MM.1S (cell line): ENCODE measurements at places on chromosomes 5 and 9.

GRCh38 chr9:124001866-124002525, 9.6 kb upstream of the LHX2 start:
- DNase-seq, result no peak

DNA sequence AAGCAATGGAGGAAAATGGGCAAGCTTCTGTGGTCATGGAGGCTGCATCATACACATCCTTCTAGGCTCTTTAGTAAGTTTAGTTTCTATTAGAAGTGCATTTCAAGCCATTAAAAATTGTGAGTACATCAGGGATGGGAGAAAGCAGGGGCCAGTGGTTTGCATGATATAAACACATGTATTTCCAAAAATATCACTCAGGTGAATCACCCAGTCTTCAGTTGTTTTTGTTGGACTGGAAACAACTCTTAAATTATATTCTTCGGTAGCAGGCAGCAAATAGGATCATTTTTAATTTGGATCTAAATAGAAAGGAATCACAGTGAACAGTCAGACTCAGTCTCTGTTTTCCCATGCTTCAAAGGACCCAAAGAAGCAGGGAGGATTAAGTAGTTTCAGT, 657.9 kb downstream of the TLR4 start:
- no peak for DNase-seq

DNA sequence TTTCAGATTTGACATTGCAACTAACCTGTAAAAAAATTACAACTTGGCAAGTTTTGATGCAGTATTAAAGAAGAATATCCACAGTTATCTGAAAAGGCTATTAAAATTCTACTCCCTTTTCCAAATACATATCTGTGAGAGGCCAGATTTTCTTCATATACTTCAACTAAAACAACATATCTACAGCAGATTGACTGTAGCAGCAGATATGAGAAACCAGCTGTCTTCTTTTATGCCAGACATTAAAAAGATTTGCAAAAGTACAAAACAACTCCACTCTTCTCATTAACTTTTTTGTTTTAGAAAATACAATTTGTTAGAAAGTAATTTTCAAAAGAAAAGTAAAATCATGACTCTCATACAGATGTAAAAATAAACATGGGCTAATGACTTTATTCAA, 281.1 kb upstream of the PCSK5 start:
- DNase-seq, result no peak

- DNase-seq, result peak; percentile 36
These were observed 813 bp downstream of the GNAQ start for GRCh38 chr9:78030553-78031443.

DNA sequence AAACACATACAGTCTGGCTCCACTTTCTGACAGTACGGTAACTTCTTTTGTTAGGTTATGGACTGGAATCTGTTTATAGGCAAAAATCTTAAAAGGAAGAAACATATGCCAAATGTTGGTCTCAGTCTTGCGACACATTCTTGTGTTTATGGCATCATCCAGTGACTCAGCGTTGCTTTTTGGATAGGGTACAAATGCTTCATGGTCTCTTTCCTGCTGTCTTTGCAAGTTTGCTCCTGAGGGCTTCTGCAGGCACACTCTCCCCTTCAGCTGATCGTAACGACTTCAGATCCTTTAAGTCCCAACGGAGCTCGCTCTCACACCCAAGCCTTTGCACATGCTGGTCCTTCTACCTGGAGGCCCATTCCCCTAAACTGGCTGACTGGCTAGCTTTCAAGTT, 23.6 kb upstream of the TNFSF8 start:
- no peak for DNase-seq

DNA sequence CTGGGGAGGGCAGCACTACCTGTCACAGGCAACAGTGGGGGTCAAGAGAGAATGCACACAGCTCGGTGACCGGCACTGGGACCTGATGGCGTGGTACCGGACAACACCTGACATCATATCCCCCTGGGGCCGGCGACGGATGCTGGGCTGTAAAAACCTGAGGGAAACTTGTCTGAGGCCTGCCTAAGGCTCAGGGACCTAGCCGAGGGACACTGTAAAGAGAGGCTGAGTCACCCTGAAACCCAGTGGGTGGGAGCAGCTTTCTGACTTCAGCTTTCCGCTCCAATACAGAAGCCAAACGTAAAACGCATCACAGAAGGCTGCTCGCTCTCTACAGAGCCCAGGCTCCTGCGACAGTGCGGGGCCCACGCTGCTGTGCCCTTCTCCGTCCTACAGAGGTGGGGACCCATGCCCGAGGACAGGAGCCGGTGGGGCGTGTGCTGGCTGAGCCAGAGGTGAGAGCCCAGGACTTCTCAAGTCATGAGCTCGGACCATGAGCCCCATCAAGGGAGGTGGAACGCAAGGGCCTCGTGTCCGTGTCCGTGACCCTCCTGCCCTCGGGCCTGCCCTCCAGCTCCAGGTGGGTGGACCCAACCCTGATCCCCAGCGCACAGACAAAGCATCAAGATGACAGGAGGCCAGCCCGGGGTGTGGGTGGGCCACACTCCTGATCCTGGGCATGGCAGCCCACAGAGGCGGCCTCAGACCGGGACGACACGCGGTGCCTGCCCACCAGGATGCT, 5.3 kb downstream of the RALGDS start:
- no peak for DNase-seq

- no peak for DNase-seq
These were observed 189.8 kb upstream of the TRIM32 start for GRCh38 chr9:116497095-116497890.

GRCh38 chr5:81530919-81531318, 137.0 kb upstream of the ACOT12 start:
- DNase-seq, result no peak

DNA sequence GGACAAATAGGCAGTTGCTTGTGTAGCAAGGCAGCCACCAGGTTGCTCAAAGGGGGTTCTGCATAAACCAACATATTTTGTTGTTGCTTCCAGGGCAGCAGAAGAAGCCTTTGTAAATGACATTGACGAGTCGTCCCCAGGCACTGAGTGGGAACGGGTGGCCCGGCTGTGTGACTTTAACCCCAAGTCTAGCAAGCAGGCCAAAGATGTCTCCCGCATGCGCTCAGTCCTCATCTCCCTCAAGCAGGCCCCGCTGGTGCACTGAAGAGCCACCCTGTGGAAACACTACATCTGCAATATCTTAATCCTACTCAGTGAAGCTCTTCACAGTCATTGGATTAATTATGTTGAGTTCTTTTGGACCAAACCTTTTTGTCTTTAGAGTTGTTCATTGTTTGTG, 20.8 kb downstream of the CLTA start:
- DNase-seq, result no peak

DNA sequence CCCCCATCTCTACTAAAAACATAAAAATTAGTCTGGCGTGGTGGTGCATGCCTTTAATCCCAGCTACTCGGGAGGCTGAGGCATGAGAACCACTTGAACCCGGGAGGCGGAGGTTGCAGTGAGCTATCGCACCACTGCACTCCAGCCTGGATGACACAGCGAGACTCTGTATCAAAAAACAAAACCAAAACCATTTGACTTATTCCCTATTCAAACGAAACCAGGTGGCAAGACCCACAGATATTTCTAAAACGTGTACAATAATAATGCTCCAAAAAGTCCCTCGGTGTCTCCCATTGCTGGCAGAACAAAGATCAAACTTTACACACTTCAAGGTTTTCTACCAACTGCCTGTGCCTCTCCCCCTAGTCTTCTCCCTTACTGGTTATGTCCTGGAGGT, 29.8 kb downstream of the HMGCR start:
- DNase-seq, result peak; percentile 85

DNA sequence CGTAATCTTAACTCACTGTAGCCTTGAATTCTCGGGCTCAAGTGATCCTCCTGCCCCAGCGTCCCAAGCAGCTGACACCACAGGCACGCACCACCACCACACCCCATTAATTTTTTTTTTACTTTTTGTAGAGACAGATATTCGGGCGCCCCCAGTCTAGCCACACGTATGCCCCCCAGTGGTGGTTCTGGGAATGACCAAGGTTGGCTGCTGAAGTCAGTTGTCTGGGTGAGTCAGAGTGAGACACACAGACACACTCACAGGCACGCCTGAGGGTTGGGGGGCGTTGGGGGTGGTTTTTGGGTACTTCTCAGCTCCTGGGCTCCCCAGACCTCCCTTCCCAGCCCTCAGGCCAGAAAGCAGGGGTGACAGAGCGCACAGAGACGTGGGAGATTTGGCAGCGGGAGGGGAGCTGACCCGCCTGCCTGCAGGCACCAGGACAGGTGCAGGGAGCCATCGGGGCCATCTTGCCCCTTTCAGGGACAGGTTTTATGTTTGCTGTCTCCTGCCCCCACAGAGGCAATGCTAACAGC, 4.2 kb upstream of the ENTPD8 start:
- peak; percentile 75 for DNase-seq

GRCh38 chr5:172806897-172807672, 27.0 kb upstream of the ERGIC1 start:
- peak; percentile 82 for DNase-seq
